Thoracic aorta (tissue), 2 donors: ENCODE measurements at places on chromosomes 6 and 20.

DNA sequence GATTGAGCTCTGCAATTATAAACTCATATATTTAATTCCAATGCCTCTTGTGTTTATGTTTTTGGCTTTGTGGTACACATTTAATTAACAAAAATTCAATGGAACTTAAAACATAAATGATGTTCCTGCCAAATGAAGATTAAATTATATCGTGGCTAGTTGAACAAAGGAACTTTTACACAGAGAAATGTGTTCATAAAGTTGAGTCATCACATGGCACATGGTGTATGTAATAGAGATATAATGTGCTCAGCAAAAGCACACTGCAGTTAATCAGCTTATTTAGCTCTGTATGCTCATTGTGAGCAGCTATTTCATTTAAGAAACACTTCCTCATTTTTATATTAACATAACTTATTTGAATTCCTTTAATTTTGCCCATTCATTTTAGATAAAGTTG, 1295.6 kb upstream of the CITED2 start:
- H3K27me3 ChIP-seq: no peaks in the 10 kb centered on the region
- H3K4me1 ChIP-seq: no peaks in the 10 kb centered on the region
- no peak overlapping the region for H3K27ac ChIP-seq
- no peak for DNase-seq
- no peak overlapping the region for H3K4me3 ChIP-seq

DNA sequence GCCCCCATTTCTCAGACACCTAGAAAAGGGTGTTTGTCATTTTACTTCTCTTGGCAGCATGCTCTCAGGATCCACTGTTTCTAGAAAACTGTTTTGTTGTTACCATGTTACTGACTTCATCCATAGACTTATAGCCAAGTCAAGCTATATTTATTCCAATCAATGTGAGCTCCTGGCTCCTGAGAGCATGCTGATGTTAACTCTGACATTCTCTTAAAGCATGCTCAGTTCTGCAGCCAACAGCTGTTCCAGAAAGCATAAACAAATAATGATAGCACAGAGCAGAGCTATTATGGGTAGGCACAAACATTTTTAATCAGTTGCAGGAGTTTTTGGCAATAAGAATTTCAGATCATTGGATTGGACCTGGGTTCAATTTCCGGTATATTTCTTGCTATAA, 92.4 kb upstream of the CEP85L start:
- H3K4me3 ChIP-seq: no peak overlapping the region
- no peaks in the 10 kb centered on the region for H3K36me3 ChIP-seq
- no peaks in the 10 kb centered on the region for H3K27me3 ChIP-seq
- no peak overlapping the region for H3K27ac ChIP-seq
- DNase-seq: no peak

- no peaks in the 10 kb centered on the region for H3K27me3 ChIP-seq
- H3K36me3 ChIP-seq: no peaks in the 10 kb centered on the region
- no peak overlapping the region for H3K4me3 ChIP-seq
- H3K27ac ChIP-seq: no peak overlapping the region
- no peak for DNase-seq
- H3K4me1 ChIP-seq: no peaks in the 10 kb centered on the region
Observed at GRCh38 chr6:110285306-110286060, 72.7 kb downstream of the METTL24 start.

DNA sequence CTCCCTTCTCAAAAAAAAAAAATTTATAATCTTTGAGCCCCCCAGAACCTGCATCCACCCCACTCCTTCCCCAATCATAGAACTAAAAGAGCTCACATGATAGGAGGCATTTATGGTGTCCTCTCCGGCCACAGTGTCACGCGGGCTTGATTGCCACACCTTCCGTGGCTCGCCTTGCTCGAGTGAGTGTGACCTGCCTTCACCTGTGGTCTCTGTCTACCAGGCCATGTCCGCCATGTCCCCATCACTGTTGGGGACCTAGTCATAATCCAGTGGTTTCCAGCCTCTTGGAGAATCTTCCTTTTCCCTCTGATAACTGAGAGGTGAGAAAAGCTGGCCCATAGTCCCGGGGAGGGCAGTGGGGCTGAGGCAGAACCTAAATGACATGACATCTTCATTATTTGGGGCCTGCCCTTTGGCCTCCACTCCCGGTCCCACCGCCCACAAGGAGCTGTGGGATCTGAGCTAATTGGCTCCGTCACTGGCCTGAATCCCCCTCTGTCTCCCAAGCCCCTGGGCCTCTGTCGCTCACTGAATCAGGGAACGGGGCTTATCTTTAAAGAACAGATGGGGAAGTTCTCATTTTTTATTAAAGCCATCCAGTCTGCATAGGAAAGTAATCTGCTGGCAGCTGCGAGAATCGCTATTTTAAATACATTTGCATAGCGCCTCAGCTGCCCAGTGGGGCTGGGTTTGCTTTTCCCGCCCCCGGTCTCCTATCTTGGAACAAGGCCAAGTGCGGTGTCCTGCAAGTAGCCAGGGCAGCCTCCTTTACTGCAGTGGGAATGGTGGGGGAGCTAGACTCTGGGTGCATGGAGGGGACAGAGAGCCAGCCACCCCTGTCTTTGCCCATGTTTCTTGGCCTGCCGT, 197.6 kb upstream of the PMEPA1 start:
- H3K36me3 ChIP-seq: no peaks in the 10 kb centered on the region
- H3K4me3 ChIP-seq: no peak overlapping the region
- H3K27ac ChIP-seq: no peak overlapping the region
- H3K27me3 ChIP-seq: no peaks in the 10 kb centered on the region

- no peaks in the 10 kb centered on the region for H3K36me3 ChIP-seq
- peaks cover 9% of the 10 kb centered on the region for H3K4me1 ChIP-seq
- H3K27ac ChIP-seq: no peak overlapping the region
Observed at GRCh38 chr6:3857468-3858456, 8.6 kb downstream of the FAM50B start.

DNA sequence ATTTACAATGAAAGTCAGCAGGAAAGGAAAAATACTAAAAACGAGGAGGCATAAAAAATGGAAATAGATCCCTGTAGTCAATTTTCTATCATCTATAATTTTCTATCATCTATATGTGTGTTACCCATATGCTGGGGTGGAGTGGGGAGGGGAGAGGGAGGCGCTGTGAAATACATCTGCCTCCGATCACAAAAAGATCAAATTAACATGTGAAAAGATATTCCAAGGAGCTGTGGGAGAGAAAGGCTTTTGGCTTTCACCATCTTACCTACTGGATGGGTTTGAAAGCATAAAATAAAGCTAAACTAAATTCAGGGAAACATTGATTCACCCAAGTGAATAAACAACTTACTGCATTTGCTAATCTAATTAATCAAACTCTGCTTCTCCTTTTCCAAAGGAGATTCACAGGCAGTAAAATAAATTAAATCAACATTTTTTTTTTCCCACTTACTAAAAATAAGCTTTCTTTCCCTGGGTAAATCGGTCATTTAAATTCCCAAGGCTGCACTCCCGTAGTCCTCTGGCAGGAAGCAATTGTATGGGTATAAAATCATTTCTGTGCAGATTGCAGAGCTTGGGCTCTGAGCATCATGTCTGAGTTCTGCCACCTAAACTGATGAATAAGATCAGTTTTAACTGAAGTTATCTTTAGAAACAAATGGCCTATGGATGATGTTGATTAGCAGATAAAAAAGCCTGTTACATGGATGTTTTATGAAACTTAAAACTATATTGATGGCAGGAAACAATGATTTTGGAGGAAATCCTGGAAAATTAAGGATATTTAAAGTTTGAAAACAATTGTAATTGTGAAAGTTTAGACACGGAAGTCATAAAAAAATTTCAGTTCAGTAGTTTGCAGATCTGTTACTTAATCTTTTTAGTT, 147.9 kb downstream of the SOX4 start:
- H3K27ac ChIP-seq: no peak overlapping the region
- peaks cover 27% of the 10 kb centered on the region for H3K4me1 ChIP-seq
- no peaks in the 10 kb centered on the region for H3K36me3 ChIP-seq

DNA sequence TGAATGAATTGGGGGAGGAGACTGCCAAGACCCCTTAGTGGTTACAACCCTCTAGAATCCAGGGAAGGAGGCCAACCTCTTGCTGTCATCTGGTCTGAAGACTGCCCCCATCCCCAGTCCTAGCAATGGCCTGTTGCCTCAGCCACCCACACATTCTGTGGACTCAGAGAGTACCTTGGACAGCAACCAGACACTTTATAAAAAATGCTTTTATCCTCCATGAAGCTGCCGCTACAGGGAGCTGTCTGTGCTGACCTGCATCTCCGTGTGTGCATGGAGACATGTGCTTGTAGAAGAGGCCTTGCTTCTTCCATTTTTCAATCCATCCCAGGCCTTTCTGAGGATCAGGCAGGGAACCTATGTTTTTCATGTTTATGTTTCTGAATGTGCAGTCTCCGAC, 15.2 kb downstream of the CDH22 start:
- H3K4me3 ChIP-seq: no peak overlapping the region
- H3K27ac ChIP-seq: no peak overlapping the region
- H3K4me1 ChIP-seq: no peaks in the 10 kb centered on the region
- H3K27me3 ChIP-seq: peaks cover 8% of the 10 kb centered on the region
- H3K36me3 ChIP-seq: no peaks in the 10 kb centered on the region

DNA sequence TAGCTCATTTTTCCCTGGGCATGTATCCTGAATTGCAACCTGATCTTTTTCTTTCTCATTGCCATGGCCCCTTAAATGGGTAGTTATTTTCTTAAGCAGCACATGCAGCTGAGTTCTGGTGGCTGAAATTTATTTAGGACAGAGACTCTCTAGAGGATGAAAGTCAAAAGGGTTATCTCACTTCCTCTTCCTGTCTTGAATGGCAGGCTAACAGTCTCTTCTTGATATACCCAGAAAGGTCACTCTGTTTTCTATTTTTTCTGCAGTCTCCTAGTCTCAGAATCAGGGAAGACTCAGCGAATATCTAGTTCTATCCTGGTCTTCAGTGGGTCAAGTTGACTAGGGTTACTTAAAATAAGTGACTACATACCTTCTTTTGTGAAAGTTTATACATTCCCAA, 243.3 kb downstream of the EPHA7 start:
- no peak overlapping the region for H3K4me3 ChIP-seq
- no peaks in the 10 kb centered on the region for H3K4me1 ChIP-seq
- no peak overlapping the region for H3K27ac ChIP-seq
- no peaks in the 10 kb centered on the region for H3K27me3 ChIP-seq
- H3K36me3 ChIP-seq: no peaks in the 10 kb centered on the region

GRCh38 chr6:106359959-106360409, 533 bp upstream of the CRYBG1 start:
- no peak for DNase-seq
- peaks cover 13% of the 10 kb centered on the region for H3K4me1 ChIP-seq
- peak overlapping the region; percentile 62 for H3K4me3 ChIP-seq
- H3K27me3 ChIP-seq: no peaks in the 10 kb centered on the region
- no peak overlapping the region for H3K27ac ChIP-seq

GRCh38 chr6:56235245-56235644, 12.1 kb downstream of the COL21A1 start:
- no peak for DNase-seq
- H3K27me3 ChIP-seq: no peaks in the 10 kb centered on the region
- H3K4me3 ChIP-seq: no peak overlapping the region
- peak overlapping the region; percentile 58 for H3K27ac ChIP-seq
- H3K36me3 ChIP-seq: no peaks in the 10 kb centered on the region

- no peak for DNase-seq
- H3K4me3 ChIP-seq: no peak overlapping the region
- no peak overlapping the region for H3K27ac ChIP-seq
- peaks cover 3% of the 10 kb centered on the region for H3K4me1 ChIP-seq
- no peaks in the 10 kb centered on the region for H3K36me3 ChIP-seq
Observed at GRCh38 chr6:26592649-26593048, 4.1 kb upstream of the ABT1 start.

DNA sequence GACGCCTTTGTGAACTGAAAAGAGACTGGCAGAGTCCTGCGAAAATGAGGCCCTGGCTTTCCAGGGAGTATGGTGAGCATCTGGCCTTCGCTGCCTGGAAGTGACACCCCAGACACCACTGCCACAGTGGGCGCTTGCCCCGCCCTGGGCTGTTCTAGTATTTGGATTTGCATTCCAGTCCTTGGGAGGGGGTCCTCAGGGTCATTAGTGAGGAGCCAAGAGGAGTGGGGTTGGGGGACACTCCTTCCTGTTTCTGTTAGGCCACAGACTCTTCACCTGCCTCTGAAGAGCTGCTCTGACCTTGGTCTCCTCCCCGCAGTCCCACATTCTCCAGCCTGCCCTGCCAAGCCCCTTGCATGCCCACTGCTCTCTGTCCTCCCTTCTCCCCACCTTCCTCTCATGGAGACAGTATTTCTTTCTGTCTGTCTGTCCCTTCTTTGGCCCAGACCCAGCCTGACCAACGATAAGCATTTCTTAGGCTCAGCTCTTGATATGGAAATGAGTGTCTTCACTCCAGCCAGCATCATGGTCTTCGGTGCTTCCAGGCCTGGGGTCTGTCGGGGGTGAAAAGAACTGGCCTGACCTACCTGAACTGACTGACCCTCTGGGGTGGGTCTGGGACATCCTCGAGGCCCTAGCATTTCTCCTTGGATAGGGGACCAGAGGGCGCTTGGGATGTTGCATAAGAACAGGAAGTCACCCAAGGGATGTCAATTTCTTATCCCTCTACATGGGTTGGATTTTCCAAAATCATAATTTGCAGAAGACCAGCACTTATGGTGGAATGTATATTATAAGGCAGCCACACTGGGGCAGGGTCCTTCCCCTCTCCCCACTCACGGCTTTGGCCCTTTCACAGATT, 19.4 kb downstream of the SLC9A8 start:
- H3K27ac ChIP-seq: no peak overlapping the region
- peaks cover 24% of the 10 kb centered on the region for H3K36me3 ChIP-seq
- H3K27me3 ChIP-seq: no peaks in the 10 kb centered on the region
- H3K4me1 ChIP-seq: no peaks in the 10 kb centered on the region
- no peak overlapping the region for H3K4me3 ChIP-seq
- no peak for DNase-seq

DNA sequence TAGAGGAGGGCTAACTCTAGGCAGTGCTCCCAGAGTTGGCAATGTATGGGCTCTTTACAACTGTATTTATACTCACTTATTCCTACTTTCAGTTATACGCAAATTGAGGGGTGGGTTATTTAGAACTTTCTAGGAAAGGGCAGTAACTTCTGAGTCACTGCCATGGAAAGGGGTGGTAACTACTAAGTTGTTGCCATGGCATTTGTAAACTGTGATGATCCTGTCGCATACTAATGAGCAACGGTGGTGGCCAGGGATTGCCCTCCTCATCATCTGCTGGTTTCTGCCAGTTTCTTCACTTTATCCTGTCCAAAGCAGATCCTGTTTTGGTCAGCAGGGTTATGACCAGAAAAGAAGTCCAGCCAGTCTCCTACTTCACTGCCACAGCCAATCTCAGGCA, 95.5 kb upstream of the PTPRT start:
- no peaks in the 10 kb centered on the region for H3K27me3 ChIP-seq
- no peak overlapping the region for H3K4me3 ChIP-seq
- no peaks in the 10 kb centered on the region for H3K36me3 ChIP-seq

GRCh38 chr6:15443119-15443830, 197.4 kb downstream of the JARID2 start:
- no peak overlapping the region for H3K27ac ChIP-seq
- H3K36me3 ChIP-seq: no peaks in the 10 kb centered on the region
- no peak for DNase-seq
- no peak overlapping the region for H3K4me3 ChIP-seq

DNA sequence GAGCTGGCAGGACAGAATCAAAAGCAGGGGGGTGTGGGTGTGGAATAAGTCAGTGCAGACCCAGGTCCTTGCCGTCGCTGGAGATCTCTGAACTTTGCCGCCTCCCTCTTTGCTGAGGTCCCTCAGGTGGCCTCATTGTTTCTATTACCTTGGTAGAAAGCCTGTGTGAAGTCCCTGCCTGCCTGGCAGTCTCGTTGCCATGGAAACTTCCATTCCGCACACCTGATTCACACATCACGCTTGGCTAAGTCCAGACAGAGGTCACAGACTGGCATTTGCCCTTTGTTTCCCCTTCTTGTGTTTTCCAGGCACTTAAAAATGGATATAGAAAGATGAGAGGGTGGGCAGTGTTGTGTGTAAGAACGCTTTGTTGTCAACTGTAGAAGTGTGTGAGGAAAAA, 260.6 kb downstream of the PRL start:
- DNase-seq: no peak
- no peaks in the 10 kb centered on the region for H3K27me3 ChIP-seq
- H3K27ac ChIP-seq: no peak overlapping the region
- H3K36me3 ChIP-seq: no peaks in the 10 kb centered on the region
- no peaks in the 10 kb centered on the region for H3K4me1 ChIP-seq
